ENCODE measurements at places on chromosomes 16 and 17. TPM values are rescaled to one million over a fixed set of nuclear protein-coding genes. Genes with fewer than 3 reads are reported as not detected.

MILR1 gene
- 0.90 TPM for polyA plus RNA-seq

MSLN gene
- polyA plus RNA-seq: 0.63 TPM

ELMO3 gene
- 6.5 TPM for polyA plus RNA-seq

TMC7 gene
- polyA plus RNA-seq: 4.5 TPM

FAM117A gene
- polyA plus RNA-seq: 13.0 TPM

IRF8 gene
- polyA plus RNA-seq: 1.6 TPM

DNA sequence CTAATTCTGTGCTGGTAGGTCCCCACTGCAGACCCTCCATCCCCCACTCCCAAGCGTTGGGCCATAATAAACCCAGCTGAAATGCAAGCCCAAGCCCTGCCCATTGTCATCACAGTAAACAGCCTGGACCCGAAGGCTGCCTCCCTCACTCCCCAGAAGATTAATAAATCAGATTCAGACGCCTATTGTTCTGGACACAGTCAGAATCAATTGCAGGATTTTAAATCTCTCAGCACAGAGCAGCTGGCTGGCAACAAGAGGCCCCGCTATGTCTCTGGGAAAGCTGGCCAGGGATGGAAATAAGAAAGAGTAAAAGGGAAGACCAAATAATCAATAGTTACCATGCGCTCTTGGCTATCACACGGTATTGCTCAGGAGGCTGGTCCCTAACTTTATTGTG, 93.9 kb downstream of the C17orf67 start:
- no peak for DNase-seq

GRCh38 chr17:57466017-57466471, 209.7 kb downstream of the MSI2 start:
- no peak for DNase-seq

DNA sequence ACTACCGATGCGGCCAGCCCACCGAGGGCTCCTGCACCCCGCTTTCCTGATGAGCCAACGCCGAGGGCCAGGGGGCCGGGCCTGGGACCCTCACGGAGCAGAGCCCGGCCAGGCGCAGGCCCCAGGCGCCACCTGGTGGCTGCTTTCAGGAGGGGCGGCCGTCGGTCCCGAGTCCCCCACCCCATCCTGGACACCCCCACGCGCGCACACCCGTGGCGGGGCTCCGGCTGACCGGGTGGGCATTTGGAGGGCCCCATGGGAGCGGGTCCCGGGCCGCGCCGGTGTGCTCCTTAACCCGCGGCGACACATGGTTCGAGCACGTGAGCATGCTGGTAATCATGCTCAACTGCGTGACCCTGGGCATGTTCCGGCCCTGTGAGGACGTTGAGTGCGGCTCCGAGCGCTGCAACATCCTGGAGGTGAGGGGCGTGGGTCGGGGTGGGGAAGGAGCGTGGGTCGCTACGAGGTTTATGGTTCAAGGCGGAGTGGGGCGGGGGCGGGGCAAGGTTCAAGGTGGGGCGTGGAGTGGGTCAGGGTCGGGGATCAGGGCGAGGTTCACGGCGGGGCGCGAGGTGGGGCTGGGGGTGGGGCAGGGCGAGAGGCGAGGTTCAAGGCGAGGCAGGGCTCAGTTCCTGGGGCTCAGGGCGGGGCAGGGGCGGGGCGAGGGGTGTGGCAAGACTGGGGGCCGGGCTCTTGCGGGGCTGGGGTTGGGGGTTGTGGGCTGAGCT, 30.2 kb downstream of the TPSG1 start:
- DNase-seq: peak; percentile 60

GRCh38 chr17:5241861-5242671, 7.4 kb upstream of the SCIMP start:
- no peak for DNase-seq

GRCh38 chr16:72876981-72877373, 171.0 kb downstream of the ZFHX3 start:
- DNase-seq: no peak

GRCh38 chr16:86026171-86026910, 127.4 kb downstream of the IRF8 start:
- DNase-seq: no peak

GRCh38 chr17:40317345-40317873, 8.4 kb downstream of the RARA start:
- no peak for DNase-seq

DNA sequence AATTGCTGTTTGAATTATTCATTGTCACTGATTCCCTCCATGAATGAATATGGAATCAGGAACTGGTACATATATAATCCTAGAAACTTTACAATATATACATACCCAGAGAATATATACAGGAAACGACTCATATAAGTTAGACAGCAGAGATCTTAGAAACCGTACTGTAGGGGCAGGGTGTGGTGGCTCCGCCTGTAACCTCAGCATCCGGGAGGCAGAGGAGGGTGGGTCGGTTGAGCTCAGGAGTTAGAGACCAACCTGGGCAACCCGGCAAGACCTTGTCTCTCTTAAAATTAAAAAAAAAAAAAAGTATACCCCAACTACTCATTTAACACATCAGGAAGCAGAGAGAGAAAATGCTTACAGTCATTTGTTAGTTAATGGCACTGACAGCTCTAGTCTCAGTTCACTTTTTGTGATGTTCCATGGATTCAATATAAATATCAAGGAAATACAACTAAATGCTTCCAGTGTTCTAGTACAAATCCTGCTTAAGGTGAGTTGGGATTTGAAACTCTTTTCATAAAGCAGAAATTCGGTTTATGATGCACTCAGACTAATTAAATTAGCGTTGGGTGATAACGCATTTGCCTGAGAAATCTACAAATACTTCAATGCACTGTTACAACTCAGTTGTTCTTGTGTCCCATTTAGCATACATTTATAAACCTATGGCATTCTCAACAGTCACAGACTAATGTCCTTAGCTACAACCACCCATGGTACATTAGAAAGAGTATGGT, 5.6 kb downstream of the GLG1 start:
- no peak for DNase-seq

GRCh38 chr16:51306116-51306515, 155.0 kb upstream of the SALL1 start:
- no peak for DNase-seq

All from brain (organoid and tissue), 16 donors.